ENCODE measurements at places on chromosomes 5 and 9. TPM values are rescaled to one million over a fixed set of nuclear protein-coding genes. Genes with fewer than 3 reads are reported as not detected.

USP20 gene
- total RNA-seq, result 15.1 TPM

GRK6 gene
- 17.3 TPM for total RNA-seq

BARHL1 gene
- not detected for total RNA-seq

CD14 gene
- 0.50 TPM for total RNA-seq

CDX1 gene
- 0.17 TPM for total RNA-seq

CA9 gene
- total RNA-seq, result 2.3 TPM

PKD2L2 gene
- not detected for total RNA-seq

IARS1 gene
- total RNA-seq, result 319 TPM

IRX4 gene
- not detected for total RNA-seq

NTNG2 gene
- total RNA-seq, result 2.0 TPM
